ENCODE measurements at places on chromosomes 7 and 10.

DNA sequence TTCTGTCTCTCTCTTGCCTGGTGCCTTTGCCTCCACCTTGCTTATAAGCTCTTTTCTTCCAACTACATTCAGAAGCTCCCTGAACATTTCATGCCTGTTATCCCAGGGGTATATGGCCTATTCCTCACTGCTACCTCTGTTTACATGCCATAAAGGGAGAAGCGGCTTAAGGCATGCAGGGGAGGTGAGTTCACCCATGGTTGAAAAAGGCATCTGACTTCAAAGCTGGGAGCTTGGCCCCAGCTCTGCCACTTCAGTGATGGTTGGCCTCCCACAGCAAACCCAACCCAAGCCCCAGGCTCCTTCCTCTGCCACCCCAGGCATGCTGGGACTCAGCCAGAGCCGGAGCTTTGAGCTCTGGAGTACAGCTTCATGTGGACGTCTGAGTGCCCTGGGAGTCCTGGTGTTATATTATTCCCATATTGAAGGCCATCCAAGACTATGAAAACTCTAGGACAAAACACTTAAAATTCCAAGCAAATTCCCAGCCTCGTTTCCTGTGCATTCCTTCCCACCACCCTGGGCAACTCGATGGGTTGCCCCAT is 468.6 kb upstream of the ZMIZ1 start:
- no peak for DNase-seq

GRCh38 chr10:72306215-72306760 is 32.6 kb downstream of the DDIT4 start:
- DNase-seq, result no peak

- no peak for DNase-seq
Measured at GRCh38 chr10:25105262-25105661, 69.5 kb upstream of the GPR158 start.

- no peak for DNase-seq
Measured at GRCh38 chr7:87580636-87581035, 20.0 kb downstream of the ABCB1 start.

- no peak for DNase-seq
Measured at GRCh38 chr10:17981766-17982380, 30.2 kb downstream of the SLC39A12 start.

GRCh38 chr10:126525326-126525725 is 137.0 kb upstream of the ADAM12 start:
- DNase-seq, result no peak
